Renal cortex interstitium (tissue), 15 donors: ENCODE measurements at places on chromosomes 11 and 22. TPM values are rescaled to one million over a fixed set of nuclear protein-coding genes. Genes with fewer than 3 reads are reported as not detected.

Gene OTOG
- polyA plus RNA-seq = 0.42 TPM

Gene LGALS12
- 0.12 TPM for polyA plus RNA-seq

Gene MRPL49
- polyA plus RNA-seq = 57.2 TPM

Gene IL10RA
- polyA plus RNA-seq = 2.2 TPM

Gene SAA4
- polyA plus RNA-seq = not detected

Gene KRTAP5-2
- not detected for polyA plus RNA-seq

Gene FAM181B
- polyA plus RNA-seq = 2.6 TPM

Gene APOA4
- 1.5 TPM for polyA plus RNA-seq

Gene TMEM191C
- polyA plus RNA-seq = 1.2 TPM

Gene ENTHD1
- not detected for polyA plus RNA-seq

Gene NEFH
- polyA plus RNA-seq = 8.4 TPM
